Left renal pelvis (tissue), 4 donors: ENCODE measurements at places on chromosomes 5 and 9. TPM values are rescaled to one million over a fixed set of nuclear protein-coding genes. Genes with fewer than 3 reads are reported as not detected.

The ELAVL2 gene
- 9.7 TPM for polyA plus RNA-seq

The SLC9A3 gene
- polyA plus RNA-seq, result 2.6 TPM

The GFI1B gene
- polyA plus RNA-seq, result 1.3 TPM

The PCDHGB3 gene
- polyA plus RNA-seq, result 2.3 TPM

The C9orf152 gene
- 0.47 TPM for polyA plus RNA-seq

The KIF12 gene
- 130 TPM for polyA plus RNA-seq

The CDH18 gene
- 1.1 TPM for polyA plus RNA-seq

DNA sequence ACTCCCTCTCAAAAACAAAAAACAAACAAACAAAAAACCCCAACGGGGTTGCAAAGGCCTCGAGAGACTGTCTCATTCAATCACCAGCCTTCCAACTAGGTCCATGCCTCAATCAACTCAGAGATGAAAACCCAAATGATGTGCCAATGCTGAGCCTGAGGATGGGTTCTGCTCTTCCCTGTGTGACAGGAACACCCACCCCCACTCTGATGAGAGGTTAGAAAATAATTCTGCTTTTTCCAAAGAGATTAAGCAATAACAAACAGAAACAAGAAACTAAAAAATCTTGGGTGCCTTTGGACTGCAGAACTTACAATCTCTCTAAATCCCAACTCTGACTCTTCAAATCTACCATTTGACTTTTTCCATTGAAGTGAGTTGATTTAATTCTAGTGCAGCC, 25.5 kb upstream of the FBP1 start:
- DNase-seq, result no peak

DNA sequence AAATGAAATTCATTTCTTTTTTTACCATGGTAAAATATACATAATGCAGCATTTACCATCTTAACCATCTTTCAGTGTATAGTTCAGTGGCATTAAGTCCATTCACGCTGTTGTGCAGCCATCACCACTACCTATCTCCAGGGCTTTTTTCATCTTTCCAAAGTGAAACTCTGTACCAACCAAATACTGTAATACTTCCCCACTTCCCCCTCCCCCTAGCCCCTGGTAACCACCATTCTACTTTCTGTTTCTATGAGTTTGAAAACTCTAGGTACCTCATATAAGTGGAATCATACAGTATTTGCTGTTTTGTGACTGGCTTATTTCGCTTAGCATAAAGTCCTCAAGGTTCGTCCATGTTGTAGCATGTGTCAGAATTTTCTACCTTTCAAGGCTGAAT, 23.4 kb downstream of the SPAAR start:
- no peak for DNase-seq

GRCh38 chr9:80366626-80367025, 794.9 kb downstream of the TLE4 start:
- no peak for DNase-seq

GRCh38 chr9:4741365-4742089, 525 bp upstream of the AK3 start:
- no peak for DNase-seq

- DNase-seq, result no peak
Observed at GRCh38 chr9:34520505-34521385, 2.0 kb downstream of the ENHO start.

DNA sequence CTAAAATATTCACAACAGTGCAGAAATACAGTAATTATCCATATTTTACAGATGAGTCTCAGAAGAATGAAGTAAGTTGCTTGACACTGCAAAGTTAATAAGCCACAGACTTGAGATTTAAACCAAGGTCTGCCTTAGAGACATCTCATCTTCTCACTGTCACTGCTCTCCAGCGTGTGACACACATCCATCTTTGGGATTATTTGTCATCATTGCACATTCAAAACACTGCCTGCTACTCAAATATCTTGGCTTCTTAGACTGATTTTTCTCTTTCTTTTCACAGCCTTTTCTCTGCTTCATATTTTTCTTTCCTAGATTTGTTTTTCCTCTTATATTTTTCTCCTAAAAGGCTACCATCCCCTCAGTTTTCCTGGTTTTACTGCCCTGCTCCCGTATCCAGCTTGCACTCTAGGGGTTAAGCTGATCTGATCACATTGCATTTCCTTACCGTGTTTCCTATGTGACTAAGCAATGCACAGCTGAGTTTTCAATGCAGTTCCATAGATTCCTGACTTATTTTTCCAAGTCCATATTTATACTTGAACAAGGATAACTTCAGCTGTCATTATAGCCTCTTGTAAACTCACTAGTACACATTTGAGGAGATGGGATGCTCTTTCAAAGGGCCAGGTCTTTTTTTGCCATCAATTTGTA, 353.0 kb downstream of the PLK2 start:
- DNase-seq, result no peak

DNA sequence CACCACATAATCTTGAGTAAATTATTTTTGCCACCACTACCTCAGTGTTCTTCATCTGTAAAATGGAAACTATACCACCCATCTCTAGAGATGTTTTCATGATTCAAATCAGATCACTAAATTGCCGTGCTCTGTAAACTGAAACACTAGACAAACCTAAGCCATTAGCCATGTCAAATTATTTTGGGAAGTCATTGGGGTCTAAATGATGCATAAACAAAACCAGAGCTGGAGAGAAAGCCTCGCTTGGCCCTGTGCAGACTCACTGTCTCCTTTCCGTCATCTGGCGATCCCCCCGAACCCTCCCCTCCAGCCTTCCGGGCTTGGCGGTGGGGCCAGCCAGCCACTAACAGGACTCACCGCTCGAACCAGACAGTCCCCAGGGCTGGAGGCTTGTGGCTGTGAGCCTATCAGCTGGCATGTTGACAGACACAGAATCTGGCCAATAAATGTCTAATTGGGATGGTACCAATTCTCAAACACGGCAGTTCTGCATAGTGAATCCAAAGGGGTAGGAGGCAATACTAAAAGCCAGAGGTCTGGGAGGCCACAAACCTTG, 256.5 kb downstream of the SEC61B start:
- DNase-seq, result no peak

DNA sequence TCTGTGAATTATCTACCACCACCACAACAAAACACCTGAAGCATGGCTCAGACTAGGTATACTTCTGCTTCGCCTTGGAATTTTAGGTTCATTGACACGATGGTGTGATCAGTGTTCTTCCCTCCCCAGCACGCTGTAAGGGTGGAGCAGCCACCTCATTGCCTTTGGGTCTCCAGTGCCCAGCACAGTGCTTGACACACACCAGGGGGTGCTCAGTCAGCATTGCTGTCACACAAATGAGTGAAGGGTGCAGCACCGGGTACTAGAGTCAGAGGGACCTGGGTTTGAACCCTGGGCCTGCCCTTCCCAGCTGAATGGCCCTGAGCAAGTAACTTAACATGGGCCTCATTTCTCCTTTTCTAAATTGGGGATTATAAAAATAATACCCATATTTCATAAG, 9.9 kb upstream of the ANGPTL2 start:
- DNase-seq, result no peak

- no peak for DNase-seq
Observed at GRCh38 chr5:137490591-137490990, 8.5 kb downstream of the SPOCK1 start.

GRCh38 chr5:334903-335739, 13.6 kb downstream of the AHRR start:
- no peak for DNase-seq

DNA sequence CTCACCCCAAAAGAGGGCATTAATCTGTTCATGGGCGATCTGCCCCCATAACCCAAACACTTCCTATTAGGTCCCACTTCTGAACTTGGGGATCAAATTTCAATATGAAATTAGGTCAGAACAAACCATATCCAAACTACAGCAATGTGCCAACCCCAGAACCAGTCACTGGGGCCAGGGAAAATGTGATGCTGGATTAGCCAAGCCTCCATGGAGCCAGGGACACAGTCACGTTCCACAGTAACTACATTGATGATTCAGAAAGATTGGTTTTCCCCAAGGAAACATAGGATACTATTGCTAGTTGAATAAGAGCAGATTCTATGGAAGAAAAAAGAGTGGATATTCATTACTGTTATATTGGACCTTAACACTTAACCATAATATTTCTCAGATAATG, 84.2 kb downstream of the GIN1 start:
- DNase-seq, result no peak

- DNase-seq, result no peak
Observed at GRCh38 chr9:85904975-85905374, 36.0 kb upstream of the NAA35 start.

GRCh38 chr5:124523897-124524296, 222.5 kb downstream of the ZNF608 start:
- no peak for DNase-seq

DNA sequence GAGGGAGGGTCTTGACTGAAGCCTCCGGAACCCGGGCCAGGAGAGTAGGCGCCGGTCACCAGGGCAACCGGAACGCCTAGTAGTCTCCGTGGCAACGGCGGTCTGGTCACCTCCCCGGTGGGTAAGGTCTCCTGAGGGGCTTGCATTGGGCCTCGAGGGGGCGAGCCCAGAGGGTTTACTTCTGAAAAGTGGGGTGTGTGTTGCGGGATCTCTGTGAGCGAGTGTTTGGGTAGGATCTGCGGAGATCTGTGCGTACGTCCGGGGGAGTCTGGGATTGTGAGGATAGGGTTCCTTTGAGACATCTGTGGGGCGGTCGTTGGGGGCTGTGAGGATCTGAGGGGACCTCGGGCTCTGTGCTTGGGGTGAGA, at the start of gene FAM221B:
FAM221B (minus strand) TSS at position 17 of the 368 bp plus-strand sequence. CDS start 2,571 bp downstream, outside the sequence.
- DNase-seq, result no peak

- DNase-seq, result no peak
Observed at GRCh38 chr5:90135779-90136378, 273.7 kb downstream of the CETN3 start.

- DNase-seq, result no peak
Observed at GRCh38 chr5:65882278-65882677, 44.1 kb upstream of the ERBIN start.

DNA sequence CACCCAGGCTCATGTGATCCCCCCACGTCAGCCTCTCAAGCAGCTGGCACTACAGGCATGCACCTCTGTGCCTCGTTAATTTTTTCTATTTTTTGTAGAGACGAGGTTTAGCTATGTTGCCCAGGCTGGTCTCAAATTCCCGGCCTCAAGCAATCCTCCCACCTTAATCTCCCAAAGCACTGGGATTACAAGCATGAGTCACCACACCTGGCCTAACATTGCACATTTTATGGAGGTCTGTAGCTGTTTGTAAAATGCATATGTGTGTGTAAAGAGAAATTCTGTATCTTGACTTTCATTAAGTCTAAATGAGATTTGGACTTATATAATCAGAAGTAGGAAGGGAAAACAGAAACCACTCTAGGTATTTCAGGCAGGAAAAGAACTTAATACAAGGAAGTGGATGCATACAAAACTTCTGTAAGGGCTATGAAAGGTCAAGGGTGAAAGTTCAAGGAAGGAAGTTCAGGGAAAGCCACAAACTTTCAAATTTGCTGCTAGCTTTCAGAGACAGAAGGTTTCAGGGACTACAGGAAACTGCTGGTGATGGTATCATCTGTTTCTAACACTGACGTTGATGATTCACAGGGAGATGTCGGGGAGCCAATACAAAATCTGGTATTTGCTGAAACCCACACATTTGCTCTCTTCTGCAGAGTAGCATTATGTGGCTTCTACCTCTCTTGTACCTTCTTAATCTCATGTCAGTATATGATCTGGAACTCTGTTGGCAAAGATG, 209.4 kb downstream of the PIK3R1 start:
- no peak for DNase-seq

- no peak for DNase-seq
Observed at GRCh38 chr5:74326571-74327338, 313.8 kb downstream of the ENC1 start.

DNA sequence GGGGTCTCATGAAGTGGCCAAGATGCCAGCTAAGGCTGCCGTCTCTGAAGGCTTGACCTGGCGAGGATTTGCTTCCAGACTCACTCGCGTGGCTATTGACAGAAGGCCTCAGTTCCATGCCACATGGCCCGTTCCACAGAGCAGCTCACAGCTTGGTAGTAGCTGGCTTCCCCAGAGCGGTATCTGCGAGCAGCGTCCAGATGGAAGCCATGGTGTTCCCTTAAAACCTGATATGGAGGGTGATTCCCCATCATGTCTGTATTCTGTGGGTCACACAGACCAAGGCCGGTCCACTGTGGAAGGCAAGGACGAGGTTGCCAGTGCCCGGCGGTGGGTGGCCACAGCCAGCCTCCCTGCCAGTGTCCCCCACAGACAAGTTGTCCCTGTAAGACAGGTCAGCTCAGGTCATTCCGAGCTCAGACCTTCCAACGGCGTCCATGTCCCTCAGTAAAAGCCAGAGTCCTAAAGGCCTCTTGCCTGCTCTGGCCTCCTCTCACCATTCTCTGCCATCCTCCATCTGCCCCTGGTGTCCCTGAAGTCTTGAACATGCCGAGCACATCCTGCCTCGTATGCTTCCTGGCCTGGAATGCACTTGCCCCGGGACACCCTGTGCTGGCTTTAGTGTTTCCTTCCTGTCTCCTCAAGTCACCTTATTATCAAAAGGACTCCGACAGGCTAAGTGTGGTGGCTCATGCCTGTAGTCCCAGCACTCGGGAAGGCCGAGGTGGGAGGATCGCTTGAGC, 61.3 kb upstream of the LRRTM2 start:
- DNase-seq, result no peak

DNA sequence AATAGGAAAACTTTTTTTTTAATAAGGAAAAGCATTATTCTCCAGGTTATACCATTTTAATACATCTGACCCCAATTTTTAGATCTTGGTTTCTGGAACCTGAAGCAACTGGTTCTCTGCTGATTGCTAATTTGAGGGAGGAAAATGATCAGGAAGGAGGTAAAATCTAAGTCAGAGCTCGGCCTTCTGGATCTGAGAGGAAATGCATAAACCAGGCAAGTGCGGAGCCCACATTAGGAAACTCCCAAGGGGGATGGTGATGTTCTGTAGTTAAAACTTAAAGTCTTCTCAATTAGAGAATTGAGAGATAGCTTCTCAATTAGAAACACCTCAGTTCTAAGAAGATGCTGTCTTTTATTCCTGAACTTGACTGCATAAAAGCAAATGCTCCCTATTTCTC, 113.5 kb downstream of the TSSK1B start:
- DNase-seq, result no peak

DNA sequence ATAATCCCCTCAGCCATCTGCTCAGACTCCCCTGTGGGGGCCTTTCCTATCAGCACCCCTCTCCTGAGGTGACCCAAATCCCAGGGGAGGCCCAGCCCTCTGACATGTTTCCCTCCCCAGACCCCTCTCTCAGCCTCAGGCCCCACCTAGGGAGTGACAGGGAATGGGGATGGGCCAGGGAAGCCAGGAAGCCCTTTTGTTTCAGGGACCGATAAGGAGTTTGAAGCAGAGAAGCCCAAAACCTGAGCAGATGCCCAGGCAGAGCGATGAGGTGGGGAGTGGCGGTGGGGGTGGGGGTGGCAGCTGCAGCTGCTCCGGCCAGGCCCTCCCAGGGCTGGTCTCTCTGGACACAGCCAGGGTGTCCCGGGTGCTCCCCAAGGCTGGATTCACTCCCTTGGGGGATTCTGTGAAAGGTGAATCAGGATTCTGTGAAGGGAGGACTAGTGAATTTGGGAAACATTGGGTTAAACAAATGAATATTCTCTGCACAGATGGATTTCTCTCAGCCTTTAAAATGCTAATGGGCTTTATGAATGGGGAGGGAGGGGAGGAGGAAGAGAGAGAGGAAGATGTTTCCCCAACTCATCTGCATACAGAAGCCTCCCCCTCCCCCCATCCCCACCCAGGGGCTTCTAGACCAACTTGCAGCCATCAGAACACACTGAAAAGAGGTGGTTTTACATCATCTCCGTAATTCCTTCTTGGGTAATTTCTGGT, 17.4 kb downstream of the AKNA start:
- no peak for DNase-seq
